ENCODE measurements at places on chromosomes 2 and 18. TPM values are rescaled to one million over a fixed set of nuclear protein-coding genes. Genes with fewer than 3 reads are reported as not detected.
A peak's percentile ranks its signal among the peaks of the same experiment; 100 is the strongest.

GALNT5 gene
- total RNA-seq = 114 TPM

RAB12 gene
- 73.8 TPM for total RNA-seq

BUB1 gene
- total RNA-seq = 16.3 TPM

EGR4 gene
- not detected for total RNA-seq

DNA sequence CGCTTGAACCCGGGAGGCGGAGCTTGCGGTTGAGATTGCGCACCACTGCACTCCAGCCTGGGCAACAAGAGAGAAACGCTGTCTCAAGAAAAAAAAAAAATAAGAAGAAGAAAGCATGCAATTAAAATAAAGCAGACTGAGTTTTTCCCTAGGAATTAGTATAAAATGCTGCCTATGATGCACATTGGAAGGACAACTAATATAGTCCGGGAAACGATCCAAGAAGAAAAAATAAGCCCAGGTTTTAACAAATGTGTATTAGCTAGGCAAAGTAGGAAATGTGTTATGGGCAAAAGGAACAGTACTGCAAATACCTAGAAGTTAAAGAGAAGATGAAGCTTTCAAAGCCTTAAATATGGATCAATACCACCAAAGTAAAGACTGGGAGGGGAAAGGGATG is 64.0 kb downstream of the SPIRE1 start:
- peak; percentile 60 for DNase-seq

GRCh38 chr2:215423234-215423633 is 12.6 kb downstream of the FN1 start:
- DNase-seq = peak; percentile 30

DNA sequence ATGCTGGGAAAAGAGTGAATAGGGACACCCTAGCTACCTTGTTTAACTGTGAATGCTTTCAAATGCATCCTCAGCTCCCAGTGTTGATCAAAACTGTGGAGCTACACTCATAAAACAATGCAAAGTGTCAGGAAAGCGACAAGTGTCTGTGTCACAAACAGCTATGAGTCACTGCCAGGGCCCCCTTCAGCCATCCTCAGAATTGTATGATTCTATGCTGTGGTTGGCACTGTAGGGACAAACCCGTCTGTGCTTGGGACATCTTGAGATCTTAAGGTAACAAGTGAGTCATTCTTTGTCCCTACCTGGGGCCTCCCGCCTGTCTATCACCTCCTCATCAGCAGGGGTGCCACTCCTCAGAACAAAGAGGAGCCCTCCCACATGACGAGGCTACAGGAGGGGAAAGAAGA is 42.4 kb downstream of the KLF7 start:
- no peak for DNase-seq

DNA sequence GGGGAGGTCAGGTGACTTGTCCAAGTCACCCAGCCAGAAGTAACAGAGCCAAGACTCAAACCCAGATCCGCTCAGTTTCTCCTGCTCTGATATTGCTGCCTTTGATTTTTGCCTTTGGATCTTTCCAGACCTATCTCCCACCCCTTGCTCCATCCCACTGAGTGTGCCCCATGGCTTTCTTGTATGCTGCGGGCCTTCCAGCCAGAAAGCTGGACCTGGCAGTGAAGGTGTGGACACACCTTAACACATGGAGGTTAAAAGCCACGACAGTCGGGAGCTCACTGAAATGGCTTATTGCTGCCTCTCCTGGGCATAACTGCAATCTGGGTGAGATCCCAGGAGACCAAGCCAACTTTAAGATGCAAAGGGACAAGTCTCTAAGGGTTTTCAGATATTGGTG is 86.7 kb downstream of the LONRF2 start:
- DNase-seq = no peak

DNA sequence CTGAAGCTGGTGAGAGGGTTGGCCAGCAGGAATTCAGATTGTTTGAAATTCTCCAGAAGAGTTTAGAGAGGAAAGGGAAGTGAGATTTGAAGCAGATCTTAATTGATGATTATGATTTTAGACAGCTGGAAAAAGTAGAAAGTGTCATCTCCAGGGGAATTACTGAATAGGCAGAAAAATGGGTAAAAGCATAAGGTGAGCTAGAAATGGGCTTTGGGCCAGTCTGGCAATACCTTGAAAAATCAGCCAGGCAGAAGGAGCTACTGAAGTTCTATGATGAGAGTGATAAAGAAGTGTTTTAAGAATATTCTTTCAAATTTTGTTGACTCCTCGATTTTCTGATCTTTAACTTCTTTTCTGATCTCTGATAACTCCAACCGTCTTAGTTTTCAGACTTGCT is 172.9 kb upstream of the CCDC150 start:
- no peak for DNase-seq

DNA sequence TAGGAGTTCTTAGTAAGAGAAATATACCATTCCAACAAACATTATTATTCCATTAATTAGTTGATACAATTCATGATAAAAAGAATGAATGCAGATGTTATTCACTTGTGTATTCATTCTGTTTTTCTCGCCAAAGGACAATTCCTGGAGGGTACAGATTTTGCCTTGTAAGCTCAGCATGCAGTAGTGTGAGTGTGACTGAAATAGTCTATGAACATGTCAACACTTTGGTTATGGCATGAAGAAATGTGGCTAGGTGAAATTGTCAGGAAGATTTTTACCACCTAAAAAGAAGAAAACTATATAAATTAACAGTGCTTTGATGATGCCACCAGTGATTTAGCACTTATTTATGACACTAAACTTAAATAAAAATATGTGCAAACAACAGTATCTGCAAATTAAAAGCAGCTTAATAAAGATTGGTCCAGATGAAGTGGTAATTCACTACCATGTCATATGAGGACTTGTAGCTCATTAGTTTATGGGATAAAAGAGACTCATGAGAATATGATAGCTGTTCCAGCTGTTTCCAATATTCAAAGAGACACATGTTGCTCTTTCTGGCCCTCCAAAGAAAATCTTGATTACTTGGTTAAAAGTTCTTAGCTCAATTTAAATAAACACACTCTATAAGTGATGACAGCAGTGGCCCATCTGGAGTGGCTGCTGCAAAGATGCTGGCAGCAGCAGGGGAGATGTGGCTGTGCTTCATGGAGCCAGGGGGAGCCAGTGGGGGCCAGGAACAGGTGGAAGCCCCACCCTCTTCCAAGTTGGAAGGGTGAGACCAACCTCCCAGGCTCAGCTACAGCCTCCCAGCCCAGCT is 165.0 kb downstream of the CDH19 start:
- DNase-seq = no peak

DNA sequence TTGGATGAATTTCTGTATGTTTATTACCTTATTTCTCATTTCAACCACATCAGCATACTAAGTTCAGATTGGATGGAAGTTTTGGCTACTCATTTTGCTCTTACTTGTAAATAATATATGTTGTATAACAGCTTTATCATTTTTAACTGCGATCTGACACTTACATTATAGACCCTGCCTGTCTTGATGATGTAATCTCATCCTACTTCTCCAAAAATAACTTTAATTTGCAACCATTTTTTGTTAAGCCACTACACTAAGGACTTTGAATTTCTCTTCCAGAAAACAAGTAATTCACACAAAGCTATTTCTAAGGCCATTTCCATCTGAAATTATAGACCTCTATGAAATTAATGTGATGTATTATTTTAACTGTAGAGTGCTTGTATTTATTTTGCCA is 240.7 kb downstream of the WDR7 start:
- no peak for DNase-seq

GRCh38 chr2:195390686-195391321 is 266.2 kb upstream of the SLC39A10 start:
- no peak for DNase-seq

- DNase-seq = no peak
These were observed 95.5 kb upstream of the SNTG2 start for GRCh38 chr2:855177-855576.

DNA sequence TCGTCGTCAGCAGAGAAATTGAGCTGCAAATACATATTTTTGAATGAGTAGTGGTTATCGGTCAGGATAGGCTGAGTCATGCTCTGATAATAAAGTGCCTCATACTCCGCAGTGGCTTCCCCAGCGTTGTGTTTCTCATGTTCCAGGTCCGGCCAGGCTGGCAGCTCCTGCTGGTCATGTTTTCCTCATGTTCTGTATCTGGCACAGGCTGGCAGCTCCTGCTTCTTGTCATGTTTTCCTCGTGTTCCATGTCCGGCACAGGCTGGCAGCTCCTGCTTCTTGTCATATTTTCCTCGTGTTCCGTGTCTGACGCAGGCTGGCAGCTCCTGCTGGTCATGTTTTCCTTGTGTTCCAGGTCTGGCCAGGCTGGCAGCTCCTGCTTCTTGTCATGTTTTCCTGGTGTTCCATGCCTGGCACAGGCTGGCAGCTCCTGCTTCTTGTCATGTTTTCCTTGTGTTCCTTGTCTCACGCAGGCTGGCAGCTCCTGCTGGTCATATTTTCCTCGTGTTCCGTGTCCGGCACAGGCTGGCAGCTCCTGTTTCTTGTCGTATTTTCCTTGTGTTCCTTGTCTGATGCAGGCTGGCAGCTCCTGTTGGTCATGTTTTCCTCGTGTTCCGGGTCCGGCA is 148.9 kb downstream of the ATP9B start:
- DNase-seq = no peak
